Activated CD8-positive, alpha-beta memory T cell treated with anti-CD3 and anti-CD28 coated beads, Interleukin-2, amount 50 U/mL, for 48 hours (primary cell): ENCODE measurements at places on chromosomes 5 and 9.

DNA sequence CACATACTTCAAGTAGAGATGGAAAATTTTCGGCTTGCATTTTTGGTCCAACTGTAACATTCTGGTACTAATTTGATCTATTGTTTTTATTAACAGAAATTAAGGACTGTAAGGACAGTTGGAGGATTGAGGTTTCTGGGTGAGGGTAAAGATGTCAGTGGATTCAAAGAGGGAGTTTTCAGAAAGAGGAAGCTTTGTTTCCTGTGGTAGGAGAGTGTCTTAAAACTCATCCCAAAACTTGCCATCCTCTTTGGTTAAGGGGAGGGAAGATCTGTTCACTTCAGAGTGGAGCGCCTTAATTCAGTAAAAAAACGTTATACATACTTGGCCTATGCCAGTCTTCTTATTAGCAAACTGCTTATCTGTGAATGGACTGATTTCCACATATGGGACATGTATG lies 13.8 kb downstream of the CNTRL start:
- no peak for DNase-seq

DNA sequence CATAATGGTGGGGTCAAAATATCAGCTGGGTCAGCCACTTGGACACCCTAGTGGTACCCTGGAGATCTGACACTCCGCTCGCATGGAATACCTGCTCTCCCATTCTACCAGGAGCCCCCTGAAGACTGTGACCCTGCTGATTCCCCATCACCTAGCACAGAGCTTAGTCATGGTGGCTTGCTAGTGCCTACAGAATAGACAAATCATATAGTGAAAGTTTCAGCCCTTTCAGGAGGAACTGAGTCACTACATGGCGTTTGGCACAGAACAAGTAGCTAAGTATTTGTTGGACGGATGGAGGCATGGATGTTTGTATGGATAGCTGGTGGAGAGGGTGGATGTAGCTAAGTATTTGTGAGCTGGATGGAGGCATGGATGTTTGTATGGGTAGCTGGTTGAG lies 65.3 kb downstream of the LMX1B start:
- DNase-seq, result no peak

DNA sequence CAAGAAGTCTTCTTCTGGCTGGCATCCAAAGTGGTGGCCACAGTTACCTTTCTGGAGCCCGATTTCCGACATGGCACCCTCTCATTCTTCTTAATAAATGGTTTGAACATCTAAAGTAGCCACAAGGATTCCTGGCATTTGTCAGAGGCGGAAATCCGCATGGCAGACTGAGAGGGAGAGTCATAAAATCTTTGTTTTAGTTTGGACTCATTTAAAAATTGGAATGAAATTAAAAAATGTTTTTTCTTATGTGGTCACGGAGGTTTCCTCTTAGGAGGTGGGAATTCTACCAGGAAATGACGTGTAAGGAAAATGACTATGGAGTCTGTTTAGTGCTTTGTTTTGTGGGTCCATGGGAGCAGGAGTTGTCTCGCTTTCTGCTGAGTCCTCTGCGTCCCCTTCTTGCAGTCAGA lies 133.0 kb upstream of the PTCH1 start:
- no peak for DNase-seq

DNA sequence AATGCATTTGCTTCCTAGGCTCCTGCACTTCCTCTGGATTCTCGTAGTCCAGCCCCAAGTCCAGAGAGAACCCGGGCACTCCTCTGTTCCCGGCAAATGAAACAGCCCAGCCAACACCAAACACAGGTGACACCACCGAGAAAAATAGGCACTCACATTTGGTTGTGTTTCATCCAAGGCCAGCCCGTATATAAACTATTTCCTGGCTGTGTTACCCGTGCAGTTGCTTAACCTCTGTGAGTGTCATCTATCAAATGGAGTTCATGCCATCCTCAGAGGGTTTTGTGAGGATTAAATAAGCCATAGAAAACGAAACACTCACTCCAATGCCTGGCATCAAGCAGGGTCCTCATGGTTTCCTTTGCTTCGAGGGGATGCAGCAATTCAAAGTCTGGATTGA lies 115.2 kb downstream of the BOD1 start:
- DNase-seq, result no peak

DNA sequence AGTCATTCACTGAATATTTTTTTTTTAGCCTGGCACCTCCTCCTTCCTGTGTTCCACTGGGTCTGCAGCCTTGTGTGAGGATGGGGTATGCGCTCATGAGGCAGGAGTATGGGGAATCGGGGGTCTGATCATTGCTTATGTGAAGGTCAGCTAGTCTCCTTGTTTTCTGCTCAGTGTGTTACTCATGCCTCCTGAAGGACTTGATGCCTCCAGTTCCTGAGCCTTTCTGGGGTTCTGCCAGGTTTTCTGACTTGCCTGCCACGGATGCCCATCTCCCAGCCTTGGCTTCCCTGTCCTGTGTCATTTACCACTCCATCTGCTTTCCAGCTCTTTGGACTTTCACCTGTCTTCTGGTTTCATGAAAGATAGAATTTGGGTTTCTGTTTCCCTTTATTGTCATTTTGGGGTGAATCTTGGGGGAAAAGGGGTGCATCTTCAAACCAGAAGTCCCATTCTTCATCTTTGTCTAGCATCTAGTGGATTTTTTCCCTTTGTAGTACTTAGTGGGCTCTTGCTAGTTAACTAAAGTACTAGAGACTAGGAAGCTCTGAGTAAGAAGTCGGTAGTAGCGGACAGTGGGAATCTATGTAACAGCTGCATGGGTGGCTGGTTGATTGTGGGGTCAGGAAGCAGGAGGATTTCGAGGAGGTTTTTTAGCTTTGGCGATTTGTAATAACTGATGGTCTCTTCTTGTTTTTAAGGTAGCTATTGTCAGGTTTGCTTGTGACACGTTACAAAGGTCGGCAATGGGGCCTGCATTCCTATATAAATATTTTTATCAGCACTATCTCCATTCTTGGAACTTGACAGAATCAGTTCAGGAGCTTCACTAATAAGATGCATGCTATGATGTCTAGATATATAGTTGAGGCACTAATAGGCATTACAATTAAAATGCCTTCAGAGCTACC lies 8.2 kb downstream of the OTULIN start:
- no peak for DNase-seq

DNA sequence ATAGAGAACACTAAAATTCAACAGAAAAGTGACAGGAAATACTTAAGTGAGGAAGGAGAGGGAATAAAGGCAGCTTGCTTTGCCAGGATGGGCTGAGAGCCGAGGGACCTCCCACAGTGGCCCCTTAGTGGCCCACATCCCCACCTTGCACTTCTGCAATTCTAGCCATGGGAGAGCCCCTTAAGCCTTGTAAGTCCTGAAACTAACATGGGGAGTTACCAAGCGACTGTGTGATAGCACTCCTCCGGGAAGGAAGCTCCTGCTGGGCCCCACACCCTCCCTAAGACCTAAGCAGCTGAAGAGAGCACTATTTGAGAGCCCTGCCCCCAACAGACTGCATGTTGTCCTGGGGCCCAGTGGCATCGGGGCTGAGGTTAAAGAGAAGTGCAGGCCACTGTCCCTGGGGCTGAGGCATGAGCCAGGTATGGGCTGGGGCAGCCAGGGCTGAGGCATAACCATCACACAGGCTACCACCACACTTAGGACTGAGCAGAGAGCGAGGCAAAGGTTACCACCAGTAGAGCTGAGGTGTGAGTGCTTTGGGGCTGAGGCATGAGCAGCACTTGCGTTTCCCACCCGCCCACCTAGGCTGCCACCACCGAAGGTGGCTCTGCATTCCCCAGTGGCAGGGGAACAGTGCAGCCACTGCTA lies 301.8 kb upstream of the TRPC7 start:
- DNase-seq, result no peak

DNA sequence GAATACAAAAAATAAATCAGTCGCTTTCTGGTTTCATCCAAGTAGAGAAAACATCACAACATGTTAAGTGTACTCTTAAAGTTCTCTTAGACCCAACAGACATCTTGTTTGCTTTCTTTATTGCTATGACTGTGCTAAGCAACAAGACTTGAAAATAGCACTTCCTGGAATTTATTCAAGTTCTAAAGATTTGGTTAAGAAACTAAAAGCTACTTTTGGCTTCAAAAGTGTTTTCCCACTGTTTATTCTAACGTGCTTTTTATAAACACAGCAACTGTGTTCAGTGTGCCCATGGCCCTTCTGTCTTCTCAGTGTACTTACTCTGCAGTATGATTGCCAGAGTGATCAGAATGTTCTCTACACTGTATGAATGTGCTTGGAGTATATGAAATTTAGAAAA lies 109.8 kb downstream of the GIN1 start:
- DNase-seq, result no peak

GRCh38 chr9:18791074-18791473 lies 241.9 kb downstream of the SAXO1 start:
- no peak for DNase-seq

GRCh38 chr5:439181-439580 lies 3.8 kb upstream of the EXOC3 start:
- DNase-seq, result no peak

- DNase-seq, result no peak
Observed at GRCh38 chr5:60563696-60564324, 136.2 kb downstream of the DEPDC1B start.
